ENCODE measurements at places on chromosomes 12 and 14. TPM values are rescaled to one million over a fixed set of nuclear protein-coding genes. Genes with fewer than 3 reads are reported as not detected.

TAS2R14 gene
- total RNA-seq = 0.76 TPM

DDX51 gene
- total RNA-seq = 8.2 TPM

DLK1 gene
- not detected for total RNA-seq

CLEC4C gene
- total RNA-seq = not detected

DNA sequence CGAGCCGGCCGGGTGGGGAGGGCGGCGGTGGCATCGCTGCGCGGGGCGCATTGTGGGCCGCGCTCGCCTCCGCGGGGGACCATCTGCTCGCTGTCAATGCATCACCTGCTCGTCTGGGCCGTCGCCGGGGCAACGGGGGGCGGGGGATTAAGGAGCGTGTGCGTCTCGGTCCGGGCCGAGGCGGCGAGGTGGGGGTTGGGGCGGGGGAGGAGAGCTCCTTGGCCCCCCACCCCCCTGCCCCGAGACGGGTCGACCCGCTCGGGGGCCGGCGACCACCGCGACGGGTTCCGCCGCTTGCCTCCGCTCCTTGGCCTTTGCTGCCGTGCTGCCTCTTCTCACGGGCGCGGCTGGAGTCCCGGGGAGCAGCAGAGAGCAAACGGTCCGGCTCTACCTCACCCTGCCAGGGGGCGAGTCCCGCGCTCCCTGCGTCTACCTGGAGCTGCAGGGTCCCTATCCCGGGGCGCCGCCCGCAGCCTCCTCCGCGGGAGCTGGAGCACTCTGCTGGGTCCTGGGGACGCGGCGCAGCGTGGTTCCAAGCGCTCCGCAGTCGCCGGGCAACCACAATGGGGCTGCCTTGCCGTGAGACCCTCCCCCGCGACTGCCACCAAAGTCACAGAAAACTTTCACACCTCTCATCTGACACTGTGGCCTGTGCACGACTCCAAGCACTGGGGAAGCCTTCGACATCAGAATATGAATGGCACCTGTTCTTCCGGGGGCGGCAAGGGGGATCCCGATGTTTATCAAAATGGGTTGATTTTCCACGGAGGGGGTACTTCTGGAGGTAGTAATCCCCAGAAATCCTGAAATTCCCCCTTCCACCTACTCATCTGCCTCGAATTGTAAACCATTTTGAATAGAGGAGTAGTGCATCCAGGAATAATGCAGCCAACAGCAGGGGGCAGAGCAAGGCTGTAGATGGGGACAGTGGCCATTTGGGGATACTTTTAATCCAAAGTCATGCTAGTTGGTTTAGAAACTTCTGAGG lies at the start of gene C12orf42:
TSS of gene C12orf42 (minus strand) at position 500 of the 988 bp plus-strand sequence. CDS start 17,542 bp downstream, outside the sequence.
- peak; percentile 47 for DNase-seq

GRCh38 chr14:61132336-61132735 lies 148.8 kb downstream of the TMEM30B start:
- no peak for DNase-seq

DNA sequence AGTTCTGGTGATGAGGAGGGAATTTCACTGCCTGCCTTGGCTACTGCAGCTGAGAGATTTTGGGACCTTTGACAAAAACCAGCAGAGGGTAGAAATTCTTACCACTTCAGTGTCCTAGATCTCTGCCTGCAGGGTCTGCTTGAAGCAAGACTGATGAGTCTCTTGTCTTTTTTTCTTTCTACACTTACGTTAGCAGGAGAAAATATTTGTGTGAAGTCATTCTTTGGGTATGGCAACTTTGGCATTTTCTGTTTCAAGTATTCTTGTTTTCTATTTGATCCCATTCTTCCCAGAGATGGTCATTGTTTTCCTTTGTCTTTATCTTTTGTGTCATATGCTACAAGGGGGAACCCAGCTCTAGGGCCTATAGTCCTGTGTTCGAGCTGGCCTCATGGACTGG lies 65.6 kb upstream of the FERMT2 start:
- DNase-seq = peak; percentile 11

GRCh38 chr12:112097641-112098040 lies 10.9 kb downstream of the NAA25 start:
- no peak for DNase-seq

- DNase-seq = no peak
Measured at GRCh38 chr12:2240390-2240789, 187.6 kb downstream of the CACNA1C start.

DNA sequence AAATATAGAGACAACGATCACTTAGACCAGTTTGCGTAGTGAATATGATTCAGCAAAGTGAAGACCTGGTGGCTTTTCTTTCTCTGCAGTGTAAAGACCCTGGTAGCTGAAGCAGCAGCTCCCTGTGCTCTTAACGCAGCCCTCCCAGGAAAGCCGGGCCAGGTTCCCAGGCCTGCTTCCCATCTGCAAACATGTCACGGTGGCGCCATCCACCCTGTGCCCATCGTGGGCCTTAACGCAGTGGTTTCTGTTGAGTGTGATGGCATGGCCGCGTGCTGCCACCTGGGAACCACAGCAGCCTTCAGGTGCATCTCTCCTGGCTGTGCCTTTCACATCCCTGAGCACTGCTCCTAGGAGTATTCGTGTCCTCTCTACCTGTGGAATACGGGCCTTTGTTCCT lies 71.5 kb downstream of the WDR20 start:
- DNase-seq = no peak

DNA sequence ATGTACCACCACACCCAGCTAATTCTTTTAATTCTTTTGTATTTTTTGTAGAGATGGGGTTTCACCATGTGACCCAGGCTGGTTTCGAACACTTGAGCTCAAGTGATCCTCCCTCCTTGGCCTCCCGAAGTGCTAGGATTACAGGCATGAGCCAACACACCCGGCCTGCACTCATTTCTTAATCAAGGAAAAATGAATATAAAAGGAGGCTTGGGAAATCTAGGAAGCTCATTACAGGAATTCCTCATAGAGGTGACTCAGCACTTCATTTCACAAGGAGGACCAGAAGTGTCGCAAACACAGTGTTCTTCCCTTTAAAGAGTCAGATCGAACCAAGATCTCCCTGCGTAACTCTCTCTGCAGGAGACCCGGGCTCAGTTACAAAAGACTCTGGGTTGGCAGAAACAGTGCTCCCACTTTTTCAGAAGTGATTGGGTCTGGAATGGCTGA lies 30.3 kb downstream of the NFKBIA start:
- peak; percentile 98 for DNase-seq

All from GM23248 (cell line).